ENCODE measurements at places on chromosomes 7 and 10.

- no peak for DNase-seq
These were observed 515.8 kb downstream of the KCNMA1 start for GRCh38 chr10:77121829-77122228.

GRCh38 chr7:106327538-106328481 is 43.0 kb upstream of the NAMPT start:
- DNase-seq, result no peak

GRCh38 chr10:70441895-70442309 is 421 bp upstream of the NODAL start:
- DNase-seq, result no peak

DNA sequence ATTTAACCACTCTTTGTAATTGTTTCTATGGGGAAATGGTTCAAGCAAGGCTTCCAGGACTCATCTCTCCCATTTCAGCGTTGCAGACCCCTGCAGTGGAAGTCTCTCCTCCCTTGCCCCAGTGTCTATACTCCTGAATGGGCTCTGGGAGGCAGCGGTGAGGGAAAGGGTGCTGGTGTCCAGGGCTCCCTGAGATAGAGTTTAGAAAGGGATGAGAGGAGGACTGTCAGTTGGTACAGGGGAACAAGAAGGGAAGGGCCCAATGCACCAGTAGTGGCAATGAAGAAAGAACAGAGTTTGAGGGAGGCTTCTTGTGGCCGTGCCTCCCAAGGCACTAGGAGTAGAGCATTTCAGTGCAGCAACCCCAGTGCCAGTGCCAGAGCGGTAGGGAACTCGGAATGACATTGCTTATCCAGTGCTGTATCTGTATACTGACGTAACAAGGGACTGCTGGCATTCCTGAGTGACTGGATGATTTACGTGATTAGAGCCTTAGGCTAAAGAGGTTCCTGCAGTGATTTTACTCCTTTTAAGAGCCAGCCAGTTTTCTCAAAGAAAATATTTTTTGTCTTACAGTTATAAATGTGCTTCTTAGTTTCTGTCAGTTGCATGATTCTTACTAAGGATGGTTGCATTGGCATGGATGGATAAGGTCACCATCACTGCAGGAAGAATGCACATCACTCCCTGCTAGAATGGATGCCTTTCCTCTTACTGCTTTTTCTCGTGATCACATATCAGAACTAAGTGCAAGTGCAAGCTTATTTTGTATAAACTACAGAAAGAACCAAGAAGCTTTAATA is 28.0 kb downstream of the PRPF18 start:
- DNase-seq, result no peak

DNA sequence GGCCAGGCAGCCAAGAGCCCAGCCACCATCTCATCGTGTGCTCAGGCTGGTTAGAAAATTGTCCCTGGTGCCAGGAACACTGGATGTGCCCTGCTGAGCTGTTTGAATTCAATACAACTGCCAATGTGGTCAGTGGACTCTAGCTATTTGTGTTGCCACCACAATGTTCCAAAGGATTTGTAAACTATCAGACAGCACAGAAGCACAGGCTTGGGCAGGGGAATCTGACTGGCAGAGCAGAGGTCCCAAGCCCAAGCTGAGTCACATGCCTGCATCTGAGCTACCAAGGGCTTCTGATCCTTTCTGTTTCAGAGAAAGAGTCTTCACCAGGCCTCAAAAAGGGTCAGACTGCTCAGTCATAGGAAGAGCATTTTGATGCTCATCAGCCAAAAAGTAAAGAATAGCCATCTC is 232.1 kb upstream of the SEMA3C start:
- DNase-seq, result no peak

DNA sequence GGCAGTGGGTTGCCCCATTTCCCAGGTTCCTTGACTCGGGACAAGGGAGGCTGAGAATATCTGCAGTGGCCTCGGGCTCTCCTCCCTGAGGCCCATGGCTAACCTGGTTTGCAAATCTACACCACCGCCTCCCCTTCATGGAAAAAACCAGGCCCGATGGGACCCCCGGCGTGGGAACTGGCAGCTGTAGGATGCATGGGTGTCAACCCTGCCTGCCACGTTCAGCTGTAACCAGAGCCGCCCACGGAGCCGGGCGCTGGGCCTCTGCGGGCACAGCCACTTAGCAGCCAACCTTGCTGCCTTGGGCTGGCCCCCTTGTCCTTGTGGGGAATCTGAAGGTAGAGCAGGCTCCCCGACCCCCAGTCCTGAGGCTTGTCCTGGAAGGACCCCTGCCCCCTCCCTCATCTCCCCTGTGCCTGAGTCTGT is 1.6 kb downstream of the PWWP2B start:
- DNase-seq, result no peak

DNA sequence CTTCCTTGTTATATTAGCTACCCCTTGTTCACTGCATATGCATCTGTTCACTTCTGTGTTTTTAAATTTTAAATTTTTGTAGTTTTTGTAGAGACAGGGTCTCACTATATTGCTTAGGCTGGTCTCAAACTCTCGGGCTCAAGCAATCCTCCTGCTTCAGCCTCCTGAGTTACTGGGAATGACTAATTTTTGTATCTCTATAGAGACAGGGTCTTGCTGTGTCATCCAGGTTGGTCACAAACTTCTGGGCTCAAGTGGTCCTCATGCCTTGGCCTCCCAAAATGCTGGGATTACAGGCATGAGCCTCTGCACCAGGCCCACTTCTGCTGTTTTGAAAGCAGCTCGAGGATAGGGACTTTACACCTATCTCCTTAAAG is 64.6 kb downstream of the PRTFDC1 start:
- no peak for DNase-seq

GRCh38 chr10:25083546-25084111 is 67.2 kb downstream of the THNSL1 start:
- no peak for DNase-seq

- DNase-seq, result no peak
These were observed 2.8 kb downstream of the TET1 start for GRCh38 chr10:68562661-68563570.

All from NCI-H1930 (cell line).